MG63 (cell line): ENCODE measurements at places on chromosomes 16 and 17. TPM values are rescaled to one million over a fixed set of nuclear protein-coding genes. Genes with fewer than 3 reads are reported as not detected.

DNA sequence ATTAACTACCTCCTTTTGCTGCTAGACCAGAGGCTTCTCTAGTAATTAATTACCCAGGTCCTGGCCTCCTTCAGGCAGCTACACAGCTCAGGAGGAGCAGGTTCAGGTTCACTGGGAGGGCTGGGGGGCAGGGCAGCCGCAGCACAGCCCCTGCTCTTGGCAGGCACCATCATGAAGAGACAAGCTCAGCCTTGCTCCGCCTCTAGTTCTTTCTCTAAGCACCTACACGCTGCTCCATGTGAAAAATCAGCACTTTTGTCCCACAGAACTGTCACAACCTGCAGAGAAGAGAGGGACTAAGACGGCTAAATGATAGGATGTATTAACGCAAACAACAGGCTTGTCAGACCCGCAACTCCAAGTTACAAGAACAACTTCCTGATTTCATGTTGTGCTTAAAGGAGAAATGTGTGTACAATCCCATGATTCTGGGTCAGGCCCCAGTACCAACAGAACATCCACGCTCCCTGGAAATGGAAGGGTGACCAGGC, 53.4 kb downstream of the GRB2 start:
- no peak for DNase-seq

The SPATA20 gene
- 52.1 and 59.6 TPM in 2 replicates for total RNA-seq

The TEDC2 gene
- total RNA-seq, result 32.3 and 38.6 TPM in 2 replicates

GRCh38 chr16:13883881-13884280, 36.1 kb upstream of the ERCC4 start:
- no peak for DNase-seq

- DNase-seq, result no peak
Measured at GRCh38 chr16:12906271-12906670, 4.9 kb downstream of the SHISA9 start.
